Progenitor cell of endocrine pancreas (in vitro differentiated cells): ENCODE measurements at places on chromosomes 2 and 18.

DNA sequence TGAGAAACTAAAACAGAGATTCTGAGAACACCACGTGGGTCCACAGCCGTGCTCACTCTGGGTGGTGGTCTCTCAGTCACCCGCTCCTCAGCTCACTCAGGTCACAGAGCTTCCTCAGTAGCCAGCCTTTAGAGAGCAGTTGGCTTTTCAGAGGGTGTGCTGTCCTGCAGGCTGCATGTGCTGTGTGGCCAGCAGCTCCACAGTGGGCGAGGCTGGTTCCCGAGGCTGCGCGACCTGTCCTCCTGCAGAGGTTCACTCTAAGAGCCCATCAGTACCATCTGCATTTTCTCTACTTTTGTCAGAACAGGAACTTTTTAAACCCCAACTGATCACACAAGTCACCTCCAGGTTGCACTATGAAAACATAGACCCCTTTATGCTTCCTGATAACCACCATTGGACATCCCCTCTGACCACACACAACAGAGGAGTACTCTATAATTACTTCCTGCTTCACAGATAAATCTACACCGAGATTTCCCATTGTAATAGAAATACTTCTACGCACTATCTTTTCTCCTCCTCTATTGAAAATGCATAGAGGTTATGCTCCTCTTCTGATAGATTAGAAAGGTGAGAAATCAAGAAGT lies 93.1 kb downstream of the GYPC start:
- no peak for DNase-seq

GRCh38 chr18:23703057-23703986 lies 14.1 kb downstream of the LAMA3 start:
- no peak for DNase-seq

GRCh38 chr18:43148231-43148630 lies 32.7 kb upstream of the RIT2 start:
- no peak for DNase-seq

DNA sequence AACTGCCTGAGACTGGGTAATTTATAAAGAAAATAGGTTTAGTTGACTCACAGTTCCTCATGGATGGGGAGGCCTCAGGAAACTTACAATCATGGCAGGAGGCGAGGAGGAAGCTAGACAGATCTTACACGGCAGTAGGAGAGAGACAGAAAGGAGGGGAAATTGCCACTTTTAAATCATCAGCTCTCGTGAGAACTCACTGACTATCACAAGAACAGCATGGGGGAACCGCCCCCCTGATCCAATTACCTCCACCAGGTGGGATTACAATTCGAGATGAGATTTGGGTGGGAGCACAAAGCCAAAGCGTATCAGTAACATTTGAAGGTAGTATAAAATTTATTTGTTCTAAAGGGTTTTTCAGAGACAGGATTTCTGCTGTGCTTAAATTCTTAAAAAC lies 5.4 kb downstream of the GALM start:
- no peak for DNase-seq
